Stimulated activated CD4-positive, alpha-beta T cell treated with anti-CD3 and anti-CD28 coated beads, Interleukin-12 subunit alpha, Interleukin-12 subunit beta, amount 100 ng/mL, for 4 hours (primary cell): ENCODE measurements at places on chromosomes 7 and 10.
A peak's percentile ranks its signal among the peaks of the same experiment; 100 is the strongest.

- no peak for DNase-seq
Observed at GRCh38 chr10:4073912-4074311, 288.9 kb upstream of the KLF6 start.

DNA sequence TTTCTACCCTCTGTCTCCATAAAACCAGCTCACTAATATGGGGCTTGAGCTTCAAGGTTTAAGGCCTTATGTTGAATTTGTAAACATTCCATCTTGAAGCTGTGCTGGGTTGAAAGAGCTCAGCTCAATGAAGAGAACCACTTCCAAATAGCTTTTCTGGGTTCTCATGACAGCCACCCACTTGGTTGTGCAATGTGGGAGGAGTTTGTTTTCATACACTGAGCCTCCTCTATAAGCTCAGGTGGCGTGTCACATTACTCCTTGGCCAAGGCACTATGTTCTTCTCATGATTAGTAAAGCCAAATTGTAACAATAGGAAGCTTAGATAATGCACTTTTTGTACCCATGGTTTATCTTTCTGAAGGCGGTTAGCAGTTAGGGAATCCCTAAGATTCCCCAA is 265.6 kb downstream of the PTEN start:
- DNase-seq: no peak

DNA sequence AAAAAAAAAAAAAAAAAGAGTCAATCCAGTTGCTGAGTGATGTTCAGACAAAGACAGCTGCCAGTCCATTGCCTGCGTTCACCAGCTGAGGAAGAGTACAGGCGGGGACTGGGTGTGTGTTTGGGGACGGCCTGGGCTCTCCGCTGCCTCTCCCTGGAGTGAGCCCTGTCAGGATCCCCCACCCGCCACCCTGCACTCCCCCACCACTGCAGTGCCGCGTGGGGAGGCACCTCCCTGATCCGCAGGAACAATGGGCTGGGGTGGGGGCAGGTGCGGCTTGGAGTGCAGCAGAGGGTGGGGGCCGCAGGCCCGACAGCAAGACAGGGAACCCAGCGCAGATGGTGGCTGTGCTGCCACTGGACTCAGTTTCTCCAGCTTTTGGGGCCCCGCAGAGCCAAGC is 1.4 kb downstream of the HSPA12A start:
- no peak for DNase-seq

- DNase-seq: no peak
Observed at GRCh38 chr10:109633846-109634245, 289.5 kb downstream of the XPNPEP1 start.

GRCh38 chr7:45084901-45085618 is 3.7 kb downstream of the NACAD start:
- no peak for DNase-seq

DNA sequence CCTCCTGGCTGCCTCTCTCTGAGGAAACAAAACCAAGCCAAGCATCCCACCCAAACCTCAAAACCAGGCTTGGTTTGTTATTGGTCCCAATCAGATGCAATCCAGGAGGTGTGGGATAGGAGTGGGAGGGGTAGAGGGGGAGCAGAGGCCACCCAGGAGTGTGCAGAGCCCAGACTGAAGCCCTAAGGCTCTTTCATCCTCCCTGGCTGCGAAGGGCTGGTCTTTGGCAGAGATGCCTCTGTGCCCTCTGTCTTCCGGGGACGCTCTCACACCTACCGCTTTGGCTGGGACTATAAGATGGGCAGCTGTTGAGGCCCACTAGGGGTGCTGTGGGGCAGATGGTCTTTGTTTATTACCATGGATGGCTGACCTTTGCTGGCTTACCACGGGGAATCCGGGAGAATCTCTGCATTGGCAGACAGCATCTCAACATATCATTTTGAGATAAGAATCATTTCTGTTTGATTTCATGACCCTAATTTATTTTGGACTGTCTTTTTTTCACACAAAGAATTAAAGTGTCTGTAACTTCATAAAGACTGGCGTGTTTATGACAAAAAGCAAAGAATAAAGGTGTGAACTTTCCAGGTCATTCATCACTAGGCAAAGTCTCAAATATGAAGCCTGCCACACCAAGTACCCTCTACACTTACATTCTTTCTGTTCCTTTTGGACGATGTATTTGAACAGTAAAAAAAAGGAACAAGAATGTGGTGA is 6.5 kb upstream of the DENND2A start:
- DNase-seq: no peak

- no peak for DNase-seq
Observed at GRCh38 chr10:68597407-68597806, 37.3 kb downstream of the TET1 start.

DNA sequence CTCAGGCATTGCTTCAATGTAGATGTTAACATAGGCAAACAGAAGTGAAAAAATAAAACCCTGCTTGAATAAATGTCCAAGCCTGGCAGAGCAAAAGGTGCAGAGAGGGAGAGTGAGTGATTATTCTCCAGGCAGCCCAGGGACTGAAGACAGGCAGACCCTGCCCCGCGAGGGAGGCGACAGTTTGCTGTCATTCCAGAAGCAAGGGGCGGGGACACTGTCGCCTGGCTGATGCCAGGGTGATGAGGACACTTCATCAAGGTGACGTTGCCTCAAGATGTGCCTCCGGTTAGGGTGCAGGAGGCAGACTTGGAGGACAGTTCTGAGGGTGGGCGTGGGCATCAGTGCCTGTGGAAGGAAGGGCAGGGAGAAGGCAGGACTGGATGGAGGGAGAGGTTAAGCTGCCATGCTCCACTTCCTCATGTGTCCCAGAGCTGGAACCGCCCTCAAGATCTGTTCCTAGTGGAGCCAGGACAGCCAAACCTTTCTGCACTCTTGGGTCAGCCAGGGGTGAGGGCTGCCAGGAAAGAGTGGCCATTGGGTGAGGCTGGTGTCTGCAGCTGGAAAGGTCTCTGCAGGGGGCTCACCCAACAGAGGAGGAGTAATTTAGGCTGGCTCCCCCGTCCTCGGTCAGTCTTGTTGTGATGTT is 560.5 kb upstream of the MKI67 start:
- no peak for DNase-seq

GRCh38 chr7:45580053-45580872 is 6.1 kb downstream of the ADCY1 start:
- DNase-seq: no peak

DNA sequence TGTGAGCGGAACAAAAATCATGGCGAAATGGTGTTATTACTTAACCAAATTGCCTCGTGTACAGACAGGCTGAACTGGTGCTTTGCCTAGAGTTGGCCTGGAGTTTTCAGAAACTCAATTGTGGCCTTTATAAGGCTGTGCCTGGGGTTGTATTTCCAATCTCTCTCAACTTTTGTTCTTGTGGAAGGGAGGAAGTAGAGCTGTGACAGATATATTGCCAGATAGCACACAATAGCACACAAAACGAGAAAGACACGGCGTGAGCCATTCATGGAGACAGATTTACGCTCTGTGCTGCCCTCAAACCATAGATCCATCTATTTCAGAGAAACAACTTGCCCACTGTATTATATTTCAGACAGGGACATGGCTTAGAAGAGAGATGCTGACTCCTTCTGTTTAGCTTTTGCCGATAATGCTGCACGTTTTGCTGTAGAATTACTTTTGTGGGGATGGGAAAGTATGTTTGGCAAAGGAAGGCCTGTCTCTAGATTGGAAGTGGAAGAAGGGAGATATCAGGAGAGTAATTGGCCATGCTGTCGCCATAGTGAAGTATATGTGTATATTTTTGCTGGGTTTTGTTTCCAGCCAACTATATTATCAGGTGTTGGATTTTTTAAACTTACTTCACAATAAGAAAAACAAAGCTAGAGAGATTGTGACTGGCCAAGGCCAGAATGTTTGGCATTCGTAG is 80.4 kb downstream of the AUTS2 start:
- no peak for DNase-seq

DNA sequence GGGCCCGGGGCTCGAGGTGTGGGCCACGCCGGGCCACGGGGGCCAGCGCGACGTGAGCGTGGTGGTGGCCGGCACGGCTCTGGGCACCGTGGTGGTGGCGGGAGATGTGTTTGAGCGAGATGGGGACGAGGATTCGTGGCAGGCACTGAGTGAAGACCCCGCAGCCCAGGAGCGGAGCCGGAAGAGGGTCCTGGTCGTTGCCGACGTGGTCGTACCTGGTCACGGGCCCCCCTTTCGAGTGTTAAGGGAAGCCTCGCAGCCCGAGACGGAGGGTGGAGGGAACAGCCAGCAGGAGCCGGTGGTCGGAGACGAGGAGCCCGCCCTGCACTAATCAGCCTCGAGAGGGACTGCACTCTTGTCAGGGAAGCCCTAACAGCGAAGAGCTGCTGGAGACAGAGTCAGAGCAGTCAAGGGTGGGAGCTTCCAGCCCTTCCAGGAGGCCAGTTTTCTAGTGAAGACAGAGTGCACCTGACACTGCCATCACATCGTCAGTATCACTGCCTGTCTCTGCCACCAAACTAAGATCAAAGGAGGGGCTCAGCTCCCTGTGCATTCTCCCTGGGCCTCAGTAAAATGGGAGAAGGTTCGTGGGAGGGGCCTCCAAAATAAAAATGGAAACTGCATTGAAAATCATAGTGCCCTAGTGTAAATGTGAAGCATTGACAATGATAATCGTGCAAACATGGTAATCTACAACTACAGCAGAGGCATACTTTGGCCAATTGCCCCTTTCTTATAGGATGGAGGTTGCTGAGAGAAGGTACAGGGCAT is 1.3 kb downstream of the MBLAC1 start:
- peak; percentile 21 for DNase-seq

GRCh38 chr7:40474790-40475680 is 340.2 kb downstream of the SUGCT start:
- DNase-seq: no peak
